ENCODE measurements at places on chromosomes 5 and 9. TPM values are rescaled to one million over a fixed set of nuclear protein-coding genes. Genes with fewer than 3 reads are reported as not detected.

The HTR4 gene
- not detected for total RNA-seq

The NOXA1 gene
- total RNA-seq: 0.72 TPM

The SLC36A2 gene
- not detected for total RNA-seq

The TNFSF8 gene
- total RNA-seq: 23.9 TPM

The SPATA9 gene
- not detected for total RNA-seq

DNA sequence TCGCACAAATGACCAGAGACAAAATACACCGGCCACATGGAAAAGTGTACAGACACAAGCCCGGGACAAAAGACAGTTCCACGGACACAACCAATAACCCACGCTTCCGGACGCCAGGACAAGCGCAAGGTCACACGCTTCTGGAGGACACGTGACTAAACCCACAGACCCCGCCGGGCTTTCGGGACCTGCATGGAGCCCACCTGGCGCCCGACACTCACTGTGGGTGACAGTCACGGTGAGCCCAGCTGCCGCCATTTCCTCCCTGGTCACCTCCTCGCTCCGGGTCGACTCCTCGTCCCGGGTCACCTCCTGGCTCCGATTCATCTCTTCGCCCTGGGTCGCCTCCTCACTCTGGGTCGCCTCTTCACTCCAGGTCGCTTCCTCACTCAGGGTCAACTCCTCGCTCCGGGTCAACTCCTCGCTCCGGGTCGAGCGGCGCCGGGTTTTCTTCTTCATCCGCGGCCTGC, 470 bp downstream of the BAG1 start:
- H3K4me1 ChIP-seq: peaks cover 42% of the 10 kb centered on the region
- H3K36me3 ChIP-seq: peaks cover 55% of the 10 kb centered on the region

GRCh38 chr5:81524015-81524414, 130.1 kb upstream of the ACOT12 start:
- H3K27me3 ChIP-seq: no peaks in the 10 kb centered on the region
- H3K27ac ChIP-seq: no peak overlapping the region
- peaks cover 5% of the 10 kb centered on the region for H3K4me1 ChIP-seq
- no peaks in the 10 kb centered on the region for H3K36me3 ChIP-seq
- no peak overlapping the region for H3K4me3 ChIP-seq
- no peak for DNase-seq

All from activated CD8-positive, alpha-beta T cell treated with anti-CD3 and anti-CD28 coated beads for 36 hours (primary cell).